ENCODE measurements at places on chromosomes 7 and 10.

GRCh38 chr10:79167537-79167936 is 98.8 kb downstream of the ZMIZ1 start:
- DNase-seq = no peak

GRCh38 chr7:5428478-5429252 is 5.0 kb upstream of the TNRC18 start:
- DNase-seq = no peak

DNA sequence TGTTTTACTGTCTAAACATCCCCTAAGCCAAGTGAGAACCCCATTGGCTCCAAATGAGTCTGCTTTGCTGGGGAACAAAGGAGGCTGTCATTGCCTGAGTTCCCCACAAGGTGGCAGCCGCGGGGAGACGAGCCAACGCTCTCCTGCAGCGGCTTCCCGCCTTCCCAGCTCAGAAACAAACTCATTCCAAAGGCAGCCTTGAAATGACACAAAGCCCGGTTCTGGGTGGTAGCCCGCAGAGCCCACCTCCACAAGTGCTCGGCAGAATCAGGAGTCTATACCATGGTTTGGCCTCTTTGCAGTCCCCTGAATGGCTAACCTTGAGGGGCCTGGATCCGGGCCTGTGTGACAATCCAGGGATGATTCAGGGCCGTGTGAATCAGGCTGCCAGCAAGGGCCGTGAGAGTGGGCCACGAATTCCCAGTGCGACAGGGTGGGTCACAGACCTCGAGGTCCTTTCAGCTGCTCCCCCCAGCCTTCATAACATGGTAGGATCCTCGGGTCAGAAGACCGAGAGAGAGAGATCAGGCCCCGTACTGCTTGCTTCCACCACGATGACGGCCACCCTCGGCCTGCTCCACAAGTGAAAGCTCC is 79.7 kb downstream of the DLG5 start:
- peak; percentile 59 for DNase-seq

DNA sequence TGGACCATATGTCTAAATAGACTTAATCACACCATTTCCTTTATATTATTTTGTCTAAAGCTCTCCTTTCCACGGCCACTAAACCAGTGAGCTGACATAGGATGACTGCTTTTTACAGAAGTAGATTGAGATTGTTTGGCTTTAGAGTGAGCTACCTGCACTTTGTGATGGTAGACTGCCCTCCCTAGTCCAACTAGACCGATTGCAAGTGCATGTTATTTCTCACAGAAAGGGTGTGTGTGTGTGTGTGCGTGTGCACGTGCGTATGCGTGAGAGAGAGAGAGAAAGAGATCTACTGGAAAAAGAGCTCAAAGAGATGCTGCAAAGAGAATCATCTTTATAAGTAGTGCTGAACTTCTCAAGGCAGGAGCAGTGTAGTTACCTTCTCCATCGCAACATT is 60.7 kb downstream of the VCL start:
- no peak for DNase-seq

- no peak for DNase-seq
These were observed 129.5 kb downstream of the SDK1 start for GRCh38 chr7:3430588-3430987.

- no peak for DNase-seq
These were observed 582.2 kb upstream of the ZWINT start for GRCh38 chr10:56943221-56943755.

- no peak for DNase-seq
These were observed 77.1 kb downstream of the DNAJC1 start for GRCh38 chr10:21926358-21926925.

DNA sequence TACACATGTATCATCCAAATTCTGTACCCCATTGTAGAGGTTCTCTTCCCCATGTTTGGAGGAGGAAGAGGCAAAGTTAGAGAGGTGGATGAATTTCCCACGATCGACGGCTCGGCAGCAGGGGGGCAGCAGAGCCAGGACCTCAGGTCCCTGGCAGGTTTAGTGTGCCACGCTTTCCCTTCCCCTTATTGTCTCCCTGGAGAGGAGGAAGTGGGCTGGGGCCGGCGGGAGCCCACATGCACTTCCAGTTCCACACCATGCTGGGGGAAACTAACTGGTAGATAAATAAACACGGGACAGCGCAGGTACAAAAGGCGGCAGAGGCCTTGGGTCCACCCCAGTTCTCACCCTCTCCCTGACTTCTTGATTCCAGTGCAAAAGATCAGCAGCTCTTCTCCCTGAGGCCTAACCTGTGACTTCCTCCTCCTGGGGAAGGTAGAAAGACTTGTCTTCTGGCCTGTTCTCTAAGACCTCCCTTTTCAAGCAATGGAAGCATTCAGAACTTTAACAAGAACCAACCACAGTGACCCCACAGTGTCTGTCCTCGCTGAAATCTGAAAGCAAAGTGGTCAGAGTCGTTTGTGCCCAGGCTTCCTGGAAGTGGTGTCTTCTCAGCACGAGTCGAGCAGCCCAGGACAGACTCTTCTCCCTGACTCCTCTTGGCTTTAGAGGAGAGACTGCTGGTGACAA is 30.5 kb upstream of the SRGN start:
- DNase-seq = no peak

DNA sequence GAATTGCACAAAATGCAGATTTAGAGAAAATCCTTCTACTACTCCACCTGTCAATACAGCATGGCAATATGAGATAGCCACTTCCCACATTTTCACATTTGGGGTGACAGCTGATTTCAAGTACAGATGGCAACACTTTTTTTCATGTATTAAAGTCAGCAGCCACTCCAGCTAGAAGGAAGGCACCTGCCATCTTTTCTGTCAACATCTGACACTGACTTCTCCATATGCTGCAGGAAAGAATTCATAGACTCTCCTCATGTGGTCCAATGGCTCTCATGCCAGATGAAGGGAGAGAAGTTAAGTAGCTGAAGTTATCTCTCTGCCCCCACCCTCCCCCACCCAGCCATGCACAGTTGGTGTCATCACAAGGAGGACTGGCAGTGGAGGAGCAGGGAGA is 912.0 kb downstream of the SORCS1 start:
- DNase-seq = no peak

GRCh38 chr7:18685971-18686370 is 190.4 kb downstream of the HDAC9 start:
- no peak for DNase-seq

GRCh38 chr10:93867525-93867924 is 26.3 kb upstream of the SLC35G1 start:
- no peak for DNase-seq

DNA sequence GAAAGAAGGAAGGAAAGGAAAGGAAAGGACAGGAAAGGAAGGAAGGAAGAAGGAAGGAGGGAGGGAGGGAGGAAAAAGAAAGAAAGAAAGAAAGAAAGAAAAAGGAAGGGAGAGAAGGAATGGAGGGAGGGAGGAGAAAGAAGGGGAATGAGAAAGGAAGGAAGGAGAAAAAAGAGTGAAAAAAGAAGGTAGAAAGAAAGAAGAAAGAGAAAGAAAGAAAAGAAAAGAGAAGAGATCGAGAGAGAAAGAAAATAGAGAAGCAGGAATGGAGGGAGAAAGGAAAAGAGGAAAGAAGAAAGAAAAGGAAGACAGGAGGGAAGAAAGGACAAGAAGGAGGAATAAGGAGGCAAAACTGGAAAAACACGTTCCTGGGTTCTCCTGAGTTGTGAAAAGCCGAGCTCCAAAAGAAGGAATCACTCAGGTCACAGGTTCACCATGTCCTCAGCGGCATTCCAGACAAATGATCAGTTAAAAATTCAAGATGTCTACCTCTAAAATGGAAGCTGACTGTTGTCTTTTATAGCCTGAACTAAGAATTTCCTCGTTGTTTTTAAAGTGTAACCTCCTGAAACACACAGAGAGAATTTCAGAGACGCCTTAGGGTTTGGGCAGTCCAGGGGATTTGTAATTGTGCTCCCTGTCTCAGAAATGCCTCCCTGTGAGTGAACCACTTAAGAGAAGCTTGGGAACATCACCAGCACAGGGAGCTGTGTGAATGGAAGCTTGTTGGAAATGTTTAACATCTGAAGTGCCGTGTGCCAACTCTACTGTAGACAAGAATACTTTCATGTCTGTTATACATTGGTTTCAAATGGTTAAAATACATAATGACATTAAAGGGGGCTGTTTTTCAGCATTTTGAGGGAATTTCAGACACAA is 80.7 kb downstream of the INHBA start:
- no peak for DNase-seq

DNA sequence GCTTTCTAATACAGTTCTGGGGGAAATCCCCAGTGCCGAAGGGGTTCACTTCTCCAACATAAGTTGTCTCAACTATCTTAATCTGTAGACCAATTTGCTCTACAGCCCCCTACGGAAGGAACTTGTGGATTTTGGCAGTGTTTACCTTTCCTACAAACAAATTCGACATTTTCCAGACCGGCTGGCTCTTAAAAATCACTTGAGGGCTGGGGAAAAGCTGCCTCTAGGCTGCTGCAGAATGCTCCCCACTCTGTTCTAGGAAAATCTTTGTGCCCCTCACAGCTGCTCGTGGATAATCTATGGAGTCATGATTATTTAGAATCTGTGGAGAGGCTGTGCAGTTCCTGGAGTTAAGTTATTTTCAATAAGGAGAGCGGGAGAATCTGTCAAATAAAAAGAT is 474.6 kb upstream of the FZD8 start:
- no peak for DNase-seq

DNA sequence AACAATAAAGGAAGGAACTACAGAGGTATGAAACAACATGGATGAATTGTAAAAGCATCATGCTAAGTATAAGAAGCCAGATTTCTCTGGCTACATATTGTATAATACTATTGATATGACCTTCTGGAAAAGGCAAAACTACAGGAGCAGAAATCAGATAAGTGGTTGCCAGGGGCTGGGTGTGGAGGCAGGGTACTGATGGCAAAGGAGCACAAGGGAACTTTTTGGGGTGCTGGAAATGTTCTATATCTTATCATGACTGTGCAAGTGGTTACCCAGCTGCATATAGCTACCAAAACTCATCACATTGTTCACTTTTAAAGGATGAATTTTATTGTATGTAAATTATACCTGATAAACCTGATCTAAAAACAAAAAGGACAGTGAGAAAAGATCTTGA is 72.4 kb downstream of the SKAP2 start:
- DNase-seq = no peak

- DNase-seq = no peak
These were observed 162.1 kb downstream of the TSPAN12 start for GRCh38 chr7:120695848-120696247.

GRCh38 chr10:131480066-131480465 is 168.5 kb upstream of the TCERG1L start:
- no peak for DNase-seq

DNA sequence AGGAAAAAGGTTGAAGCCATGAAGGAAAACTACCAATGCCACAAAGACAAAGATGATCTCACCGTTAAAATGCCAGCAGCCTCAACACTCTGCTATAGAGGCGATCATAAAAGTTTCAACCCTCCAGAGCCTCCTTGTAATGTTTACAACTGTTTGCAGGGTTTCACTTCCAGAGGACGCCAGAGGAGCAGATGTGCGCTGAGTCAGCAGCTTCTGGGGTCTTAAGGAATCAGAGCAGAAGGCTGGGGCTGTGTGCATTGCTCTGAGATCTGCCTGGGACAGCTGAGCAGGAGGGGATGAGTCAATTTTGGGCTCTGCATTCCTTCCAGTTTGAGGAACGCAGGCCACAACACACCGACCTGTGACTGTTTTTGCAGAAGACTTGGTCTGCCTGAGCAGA is 98.3 kb downstream of the TMEM130 start:
- no peak for DNase-seq

DNA sequence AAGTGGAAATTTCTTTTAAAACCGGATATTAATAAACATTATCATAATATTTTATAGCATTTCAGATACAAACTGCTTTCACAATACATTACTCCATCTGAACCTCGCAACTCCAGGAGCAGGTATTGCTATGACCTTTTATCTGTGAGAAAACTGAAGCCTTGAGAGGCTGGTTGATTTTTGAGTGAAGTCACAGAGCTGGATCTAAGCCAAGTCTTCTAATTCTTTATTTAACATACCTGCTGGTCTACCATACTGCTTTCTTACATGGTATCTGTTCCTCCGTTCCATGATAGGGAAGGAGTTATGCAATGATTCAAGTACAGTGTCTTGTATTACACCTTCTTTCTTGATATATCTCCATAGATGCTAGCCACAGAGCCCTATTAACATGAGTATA is 37.4 kb upstream of the ITGB8 start:
- DNase-seq = no peak

DNA sequence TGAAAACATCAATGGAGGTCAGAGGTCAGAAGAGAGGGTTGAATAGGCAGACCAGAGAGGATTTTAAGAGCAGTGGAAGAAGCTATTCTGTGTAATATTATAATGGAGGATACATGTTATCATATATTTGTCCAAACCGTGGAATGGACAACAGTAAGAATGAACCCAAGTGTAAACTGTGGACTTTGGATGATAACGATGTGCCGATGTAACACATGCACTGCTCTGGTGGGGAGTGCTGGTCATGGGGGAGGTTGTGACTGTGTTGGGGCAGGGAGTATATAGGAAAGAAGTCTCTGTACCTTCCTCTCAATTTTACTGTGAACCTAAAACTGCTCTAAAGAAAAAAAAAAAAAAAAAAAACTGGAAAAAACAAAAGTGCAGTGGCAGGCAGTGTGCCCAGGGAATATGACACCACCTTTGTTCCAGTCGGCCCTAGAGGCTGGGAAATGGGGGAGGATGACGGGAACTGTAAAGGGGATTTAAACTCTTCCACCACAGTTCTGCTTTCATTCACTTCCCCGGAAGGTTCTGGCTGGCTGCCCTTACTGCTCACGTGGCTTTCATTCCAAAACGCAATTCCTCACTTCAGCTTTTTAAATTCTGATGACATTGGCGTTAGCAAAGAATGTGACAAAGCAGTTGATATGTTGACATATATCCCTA is 113.7 kb upstream of the ANKRD1 start:
- DNase-seq = no peak

DNA sequence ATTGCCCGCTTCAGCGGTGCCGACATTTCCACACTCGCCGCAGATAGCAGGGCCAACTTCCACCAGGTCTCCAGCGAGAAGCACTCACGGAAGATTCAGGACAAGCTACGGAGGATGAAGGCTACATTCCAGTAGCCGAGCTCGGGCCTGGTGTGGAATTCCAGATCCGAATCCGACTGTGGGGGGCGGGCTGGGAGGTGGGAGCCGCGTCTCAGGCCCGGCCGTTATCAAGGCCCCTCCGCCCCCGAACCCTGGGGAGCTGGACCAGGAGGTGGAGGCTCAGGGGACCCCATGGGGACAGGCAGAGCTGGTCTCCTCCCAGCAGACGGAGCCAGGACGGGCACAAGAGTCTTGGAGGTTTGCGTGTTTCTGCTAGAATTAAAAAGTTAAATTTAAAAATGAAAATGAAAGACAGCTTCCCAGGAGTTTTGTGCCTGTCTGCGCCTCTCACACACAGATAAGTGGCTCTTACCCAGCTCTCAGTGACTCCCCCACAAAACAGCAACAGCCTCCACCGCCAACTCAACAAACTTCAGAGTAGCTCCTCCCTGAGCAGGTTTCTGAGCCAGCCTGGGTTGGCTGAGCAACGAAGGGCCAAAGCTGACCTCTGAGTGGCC is 5.2 kb upstream of the UTF1 start:
- DNase-seq = no peak

GRCh38 chr10:310371-310770 is 175.1 kb downstream of the ZMYND11 start:
- DNase-seq = no peak

GRCh38 chr7:144384071-144384470 is 19.4 kb downstream of the NOBOX start:
- no peak for DNase-seq

- DNase-seq = no peak
These were observed 130.9 kb downstream of the CCNY start for GRCh38 chr10:35467186-35467585.

GRCh38 chr7:5646846-5647245 is 134.6 kb downstream of the RNF216 start:
- DNase-seq = no peak

GRCh38 chr10:73953665-73954064 is 42.7 kb downstream of the PLAU start:
- no peak for DNase-seq
